ENCODE measurements at places on chromosomes 7 and 10.
A peak's percentile ranks its signal among the peaks of the same experiment; 100 is the strongest.

- no peak for DNase-seq
Observed at GRCh38 chr7:101699881-101700823, 71.1 kb upstream of the MYL10 start.

GRCh38 chr10:53314876-53315275 is 542.3 kb upstream of the MBL2 start:
- DNase-seq: no peak

GRCh38 chr7:70463352-70463938 is 668.5 kb upstream of the GALNT17 start:
- DNase-seq: no peak

GRCh38 chr7:102973096-102973802 is 60.4 kb downstream of the LRRC17 start:
- DNase-seq: no peak

- no peak for DNase-seq
Observed at GRCh38 chr10:29064680-29065079, 224.2 kb upstream of the LYZL1 start.

DNA sequence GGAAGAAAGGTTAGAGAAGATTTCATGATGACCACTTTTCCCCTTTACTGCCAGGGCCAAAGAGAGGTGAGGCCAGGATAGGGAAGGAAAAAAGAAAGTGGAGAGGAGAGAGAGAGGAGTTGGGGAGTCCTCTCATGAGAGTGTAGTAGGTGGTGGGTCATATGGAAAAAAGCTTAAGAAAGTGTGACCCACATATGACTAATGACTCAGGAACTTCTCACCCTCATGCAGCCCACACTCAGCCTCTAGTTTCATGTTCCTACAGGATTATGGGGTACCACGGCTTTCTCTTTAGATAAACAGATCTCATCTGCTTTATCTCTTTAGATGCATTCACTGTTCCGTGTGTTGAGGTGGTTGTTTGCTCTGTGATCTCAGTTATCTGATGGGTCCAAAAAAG is 462.5 kb upstream of the IGFBP3 start:
- no peak for DNase-seq

DNA sequence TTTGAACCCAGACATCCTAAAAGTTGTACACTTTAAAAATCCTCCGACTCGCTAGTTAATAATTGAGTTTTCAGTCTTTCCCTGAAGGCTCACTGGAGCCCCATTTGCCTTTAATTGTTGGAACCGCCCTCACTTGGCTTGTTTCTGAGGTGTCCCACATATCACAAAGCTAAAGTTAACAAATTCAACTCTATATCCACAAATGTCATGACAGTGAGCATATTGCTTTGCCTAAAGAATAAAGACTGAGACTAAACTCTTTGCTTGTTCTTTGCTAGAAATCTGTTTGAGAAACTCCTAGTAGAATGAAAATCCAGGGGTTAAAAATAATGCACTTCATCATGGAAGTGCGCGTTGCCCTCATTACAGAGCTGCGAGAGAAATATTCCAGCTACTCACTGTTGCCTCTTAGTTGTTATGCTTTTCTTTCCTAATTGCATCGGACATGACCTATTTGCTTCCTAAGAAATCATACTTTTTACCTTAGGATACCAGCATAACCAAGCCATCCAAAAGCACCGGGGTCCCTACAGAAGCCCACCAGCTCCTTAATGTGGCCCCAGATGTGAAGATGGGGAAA is 752 bp downstream of the THSD7A start:
- no peak for DNase-seq

DNA sequence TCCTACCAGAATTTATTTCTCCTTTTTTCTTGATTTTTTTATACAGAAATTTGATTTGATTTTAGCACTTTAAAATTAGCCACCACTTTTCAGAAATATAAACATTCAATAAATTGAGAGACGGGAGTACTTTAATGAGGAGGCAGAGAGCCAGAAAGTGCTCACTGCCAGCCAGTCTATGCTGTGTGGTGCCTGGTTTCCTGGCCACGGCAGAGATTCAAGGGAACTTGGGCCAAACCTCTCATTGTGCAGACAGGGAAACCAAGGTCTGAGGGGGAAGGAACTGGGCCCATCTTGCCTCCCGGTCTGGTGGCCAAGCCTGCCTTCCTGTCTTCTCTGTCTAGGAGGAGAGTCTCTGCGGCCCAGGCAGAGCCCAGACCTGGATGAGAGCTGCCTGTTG is 25.9 kb downstream of the ADAMTS14 start:
- no peak for DNase-seq

- DNase-seq: no peak
Observed at GRCh38 chr7:174716-175115, 17.7 kb upstream of the FAM20C start.

GRCh38 chr7:41879403-41879802 is 176.5 kb upstream of the INHBA start:
- no peak for DNase-seq

DNA sequence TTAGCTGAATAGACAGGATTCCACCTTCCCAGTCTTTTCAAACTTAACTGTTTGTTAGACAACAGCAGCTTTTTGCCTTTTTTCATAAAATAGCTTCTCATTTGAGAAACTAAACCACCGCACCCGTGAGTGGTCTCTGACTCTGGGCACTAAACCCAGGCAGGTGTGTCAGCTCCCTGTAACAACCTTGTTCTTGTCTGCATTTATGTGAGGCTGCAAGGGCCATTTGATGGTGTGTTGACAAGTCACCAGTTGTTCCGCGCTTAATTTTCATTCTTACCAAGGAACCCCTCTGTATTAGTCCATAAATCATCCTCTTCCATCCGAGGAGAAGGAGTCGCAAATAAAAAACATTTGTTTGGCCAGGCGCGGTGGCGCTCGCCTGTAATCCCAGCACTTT is 1.5 kb downstream of the STOX1 start:
- no peak for DNase-seq

GRCh38 chr10:124691002-124691401 is 53.2 kb downstream of the FAM53B start:
- DNase-seq: no peak

- DNase-seq: no peak
Observed at GRCh38 chr10:6958254-6958653, 378.2 kb upstream of the PRKCQ start.

GRCh38 chr10:71771821-71772617 is 1.3 kb downstream of the VSIR start:
- DNase-seq: peak; percentile 53

DNA sequence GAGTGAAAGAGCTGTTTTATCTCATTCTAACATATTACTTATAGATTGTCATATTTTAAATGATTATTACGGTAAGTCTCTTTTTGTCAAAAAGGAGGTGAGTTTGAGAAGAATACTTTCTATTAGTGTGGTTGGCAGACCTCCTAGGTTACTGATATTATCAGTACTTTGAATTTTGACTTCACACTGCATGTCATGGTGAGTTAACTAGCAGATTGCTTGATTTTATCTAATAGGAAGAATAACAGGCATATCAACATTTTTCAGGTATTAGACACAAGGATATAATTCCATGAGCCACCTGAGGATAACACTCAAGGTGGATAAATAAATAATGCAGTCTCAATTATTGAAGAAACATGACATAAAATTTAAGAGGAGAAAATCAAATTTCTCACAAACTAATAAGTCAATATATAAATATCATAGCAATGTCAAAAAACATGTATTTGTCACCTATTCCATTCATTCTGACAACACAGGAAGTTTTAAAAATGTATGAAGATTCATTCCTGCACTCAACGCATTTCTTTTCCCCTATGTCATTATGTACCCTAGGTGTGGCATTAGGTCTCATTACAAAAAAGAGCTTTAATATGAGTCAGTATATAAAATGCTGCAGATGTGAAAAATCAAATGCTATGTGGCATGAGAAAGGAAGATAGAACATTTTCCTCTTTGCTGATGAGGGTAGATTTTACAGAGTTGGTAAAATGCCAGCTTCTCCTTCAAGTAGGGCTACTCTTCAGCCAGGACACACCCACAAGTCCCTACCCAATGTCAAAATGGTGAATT is 1621.6 kb downstream of the REEP3 start:
- no peak for DNase-seq

DNA sequence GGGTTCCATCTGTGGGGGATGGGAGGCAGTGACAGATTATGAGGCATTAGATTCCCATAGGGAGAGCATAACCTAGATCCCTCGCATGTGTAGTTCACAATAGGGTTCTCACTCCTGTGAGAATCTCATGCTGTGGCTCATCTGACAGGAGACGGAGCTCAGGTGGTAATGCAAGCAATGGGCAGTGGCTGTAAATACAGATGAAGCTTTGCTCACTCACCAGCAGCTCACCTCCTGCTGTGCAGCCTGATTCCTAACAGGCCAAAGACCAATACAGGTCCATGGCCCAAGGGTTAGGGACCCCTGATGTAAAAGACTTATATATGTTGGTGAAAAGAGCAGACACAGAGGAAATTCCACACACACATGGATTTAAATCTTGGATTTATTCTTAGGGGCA is 370.2 kb downstream of the NRG3 start:
- no peak for DNase-seq

GRCh38 chr10:63057509-63057908 is 75.6 kb upstream of the NRBF2 start:
- DNase-seq: no peak

DNA sequence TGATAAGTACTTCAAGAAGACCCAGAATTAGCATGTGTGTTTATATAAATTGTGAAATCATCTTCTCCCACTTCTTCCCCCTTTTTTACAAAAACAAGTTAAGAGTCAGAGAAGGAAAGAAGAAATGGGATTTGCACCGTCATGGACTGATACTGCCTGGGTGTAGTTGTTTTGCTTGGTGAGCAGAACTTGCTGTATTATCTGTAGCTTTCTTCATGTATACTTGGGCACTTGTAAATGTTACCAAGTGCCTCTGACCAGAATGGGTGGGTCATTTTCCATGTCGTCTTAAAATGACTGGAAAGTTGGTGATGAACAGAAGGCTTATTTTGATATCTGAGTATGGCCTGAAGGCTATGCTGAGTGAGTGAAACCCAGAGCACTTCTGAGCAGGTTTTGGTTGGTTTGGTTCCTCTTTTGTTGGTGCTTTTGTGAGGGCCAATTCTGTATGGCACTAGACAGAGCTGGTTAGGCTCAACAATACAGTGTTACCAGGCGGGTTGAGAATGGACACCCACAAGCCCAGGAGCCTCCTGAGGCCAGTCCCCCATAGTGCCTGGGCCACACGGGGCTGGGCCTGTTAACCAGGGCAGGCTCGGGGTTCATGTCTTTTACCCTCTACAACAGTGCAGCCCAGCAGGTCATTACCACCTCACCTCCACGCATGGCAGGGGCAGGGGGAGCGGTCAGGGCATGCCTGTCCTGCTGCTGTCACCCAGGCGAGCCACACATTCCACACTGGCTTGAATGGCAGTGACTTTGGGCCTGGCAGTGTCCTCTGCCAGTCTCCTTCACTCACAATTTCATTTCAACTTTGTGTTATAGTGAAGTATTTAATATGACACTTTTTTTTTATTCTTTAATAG is 115.1 kb downstream of the CCNY start:
- DNase-seq: no peak

GRCh38 chr7:132536654-132537395 is 39.4 kb downstream of the PLXNA4 start:
- no peak for DNase-seq

- DNase-seq: no peak
Observed at GRCh38 chr10:52334595-52334994, 20.5 kb downstream of the DKK1 start.

DNA sequence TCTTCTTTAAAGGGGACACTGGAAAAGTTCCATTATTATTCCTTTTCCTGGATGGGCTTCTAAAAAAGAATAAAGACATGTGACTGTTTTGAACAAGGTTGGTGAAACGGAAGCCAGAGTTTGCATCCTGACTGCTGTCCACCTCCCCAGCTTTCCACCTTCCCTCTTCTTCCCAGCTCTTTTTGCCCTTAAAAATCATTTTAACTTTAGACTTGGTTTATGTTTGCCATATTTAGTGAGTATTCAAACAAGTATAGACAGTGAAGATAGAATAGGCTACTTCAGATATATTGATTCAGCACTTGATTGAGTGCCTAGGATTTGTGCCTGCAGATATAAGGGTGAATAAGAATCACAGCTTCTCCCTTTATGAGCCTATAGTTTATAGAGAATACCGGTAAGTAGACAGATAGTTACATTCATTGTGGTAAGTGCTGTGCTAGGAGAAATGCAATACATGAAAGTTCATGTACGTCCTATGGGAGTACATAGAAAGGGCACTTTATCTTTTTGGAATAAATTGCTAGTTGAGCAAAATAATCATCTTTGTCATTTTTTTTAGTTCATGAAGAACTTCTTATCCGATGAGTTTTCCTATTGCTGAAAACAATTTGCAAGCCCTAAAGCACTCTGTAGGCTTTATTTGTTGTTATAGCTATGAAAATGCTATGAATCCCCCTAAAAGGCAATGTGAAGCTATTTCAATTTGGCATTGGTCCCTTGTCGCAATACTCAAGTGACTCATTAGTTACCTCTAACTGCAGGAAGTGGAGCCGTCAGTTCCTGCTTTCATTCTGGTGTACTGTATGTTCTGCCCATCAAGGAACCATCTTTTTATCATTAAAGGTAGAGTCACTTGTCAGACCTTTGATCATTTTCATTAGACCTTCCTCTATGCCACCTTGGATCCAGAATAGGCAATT is 57.2 kb upstream of the STRIP2 start:
- no peak for DNase-seq

GRCh38 chr10:103541616-103542015 is 48.1 kb downstream of the NEURL1 start:
- DNase-seq: no peak

- no peak for DNase-seq
Observed at GRCh38 chr7:85673876-85674275, 487.0 kb upstream of the SEMA3D start.

GRCh38 chr10:116606061-116606483 is 14.7 kb upstream of the PNLIPRP2 start:
- DNase-seq: no peak

DNA sequence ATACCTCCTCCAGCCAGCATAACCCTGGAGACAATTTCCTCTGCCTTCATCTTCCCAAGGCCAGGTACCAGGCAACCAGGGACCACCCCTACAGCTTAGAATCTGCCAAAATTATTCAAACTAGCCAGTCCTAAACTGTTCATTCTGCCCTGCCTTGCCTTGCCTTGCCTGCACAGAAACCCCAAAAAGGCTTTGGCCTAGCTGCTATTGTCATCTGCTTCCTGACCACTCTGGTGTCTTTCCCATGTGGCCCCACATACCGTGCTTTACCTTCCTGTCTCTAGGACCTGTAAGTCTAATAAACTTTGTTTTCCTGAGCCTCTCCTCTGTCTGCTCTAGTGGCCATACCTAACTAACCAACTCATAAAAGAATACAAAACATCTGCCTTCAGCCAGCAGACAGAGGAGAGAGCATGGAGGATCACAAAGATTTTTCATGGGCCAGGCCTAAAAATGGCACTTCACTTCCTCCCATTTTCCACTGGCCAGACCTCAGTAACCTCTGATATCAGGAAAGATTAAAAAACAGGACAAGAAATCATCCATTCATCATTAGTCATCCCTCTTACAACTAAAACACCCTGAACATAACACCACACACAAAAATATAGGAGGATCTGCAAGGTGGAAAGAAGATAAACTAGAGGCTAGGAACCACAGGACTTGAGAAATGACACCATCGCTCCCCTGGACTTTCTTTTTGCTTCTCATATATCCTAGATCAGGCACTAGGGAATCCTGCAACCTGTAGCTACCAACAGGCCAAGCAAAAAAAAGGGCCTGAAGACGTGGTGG is 51.5 kb downstream of the IMMP2L start:
- DNase-seq: no peak

- DNase-seq: no peak
Observed at GRCh38 chr7:68121655-68122054, 1125.0 kb downstream of the TYW1 start.
